ENCODE measurements at places on chromosomes 1 and 21.

GRCh38 chr1:32208469-32208868 is 420 bp upstream of the DCDC2B start:
- DNase-seq = no peak

DNA sequence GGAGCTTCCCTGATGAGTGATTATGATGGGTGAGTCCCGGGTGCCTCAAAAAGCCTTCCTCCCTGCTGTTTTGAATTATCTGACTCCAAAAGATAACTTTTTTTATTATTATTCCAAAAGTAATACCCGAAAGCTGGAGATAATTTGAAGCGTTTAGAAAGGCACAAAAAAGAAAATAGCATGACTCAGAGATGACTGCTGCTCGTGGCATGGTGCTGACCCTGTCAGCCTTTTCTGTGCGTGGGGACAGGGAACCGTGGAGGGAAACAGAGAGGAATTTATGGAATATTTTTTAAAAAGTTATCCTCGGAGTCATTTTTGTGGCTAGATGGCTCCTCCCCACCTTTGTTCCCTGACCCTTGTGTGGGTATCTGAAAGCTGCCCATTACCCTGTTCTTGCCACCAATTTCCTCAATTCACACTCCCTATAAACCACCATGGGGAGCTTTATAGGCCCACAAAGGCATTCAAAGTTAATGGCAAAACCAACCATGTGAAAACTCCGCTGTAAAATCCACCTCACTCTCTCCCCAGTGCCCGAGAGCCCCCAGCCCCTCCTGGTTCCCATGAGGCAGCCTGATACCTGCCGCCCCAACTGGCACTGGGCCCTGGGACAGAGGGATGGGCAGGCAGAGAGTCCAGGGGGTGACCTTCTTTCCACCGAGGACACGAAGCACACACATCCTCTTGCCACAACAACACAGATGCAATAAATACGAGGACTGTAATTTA is 37.5 kb downstream of the IGSF21 start:
- peak; percentile 34 for DNase-seq

DNA sequence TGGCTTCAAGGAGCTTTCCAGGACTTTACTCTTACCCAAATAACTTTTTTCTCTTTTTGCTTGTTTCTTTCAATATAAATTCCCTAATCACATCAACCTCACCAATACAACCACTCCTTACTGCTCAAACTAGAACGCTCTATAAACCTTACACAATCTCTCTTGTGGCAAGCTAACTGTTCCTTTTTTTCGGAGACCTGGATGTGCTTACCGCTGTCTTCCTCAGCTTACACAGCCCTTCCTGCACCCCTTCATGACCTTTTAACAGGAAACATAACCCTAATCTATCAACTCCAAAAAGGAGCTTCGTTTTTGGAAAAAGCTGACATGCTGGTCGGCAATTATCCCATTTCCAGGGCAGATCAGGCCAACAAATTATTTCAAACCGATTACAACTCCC is 24.1 kb upstream of the SLC2A5 start:
- DNase-seq = no peak

DNA sequence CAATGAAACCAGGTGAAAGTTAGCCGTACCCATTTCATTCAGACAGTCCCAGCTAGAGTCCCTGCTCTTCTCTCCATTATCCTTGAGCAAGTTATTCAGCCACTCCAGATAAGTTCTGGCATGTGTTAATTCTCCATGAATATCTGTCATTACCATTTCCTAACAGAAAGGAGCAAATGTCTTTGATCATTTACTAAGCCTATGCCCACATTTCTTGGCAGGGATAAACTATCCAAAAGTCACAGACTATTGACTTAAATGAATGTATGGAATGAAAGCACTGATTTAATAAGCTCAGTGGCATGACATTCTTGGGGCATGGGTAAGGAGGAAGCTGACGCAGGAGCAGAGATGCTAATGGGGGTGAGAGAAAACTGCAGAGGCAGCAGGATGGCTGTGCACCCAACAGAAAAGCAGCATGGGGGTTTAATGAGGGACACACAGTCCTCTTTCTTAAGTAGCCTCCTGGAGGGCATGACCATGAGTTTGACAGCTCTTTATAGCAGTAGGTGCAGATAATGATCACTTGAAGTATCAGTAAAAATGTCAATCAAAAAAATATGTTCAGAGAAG is 17.6 kb upstream of the DHCR24 start:
- DNase-seq = peak; percentile 89

DNA sequence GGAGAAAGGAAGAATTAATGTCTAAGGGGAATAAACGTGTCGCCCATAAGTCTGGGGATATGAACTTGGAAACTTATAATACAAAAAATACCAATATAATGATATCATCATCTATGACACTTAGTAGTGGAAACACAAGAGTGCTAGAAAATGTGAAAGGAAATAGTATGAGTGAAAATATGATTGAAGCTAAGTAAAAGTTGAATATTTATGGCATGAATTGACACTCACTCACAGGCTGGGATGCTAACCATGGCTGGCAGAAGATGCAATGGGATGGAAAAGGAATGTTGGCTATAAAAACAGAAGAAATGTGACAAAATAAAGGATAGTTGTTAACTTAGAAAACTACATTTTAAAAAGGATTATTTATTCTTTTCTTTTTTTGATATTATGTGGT is 120.1 kb downstream of the XPR1 start:
- peak; percentile 42 for DNase-seq

GRCh38 chr1:194717334-194717733 is 1530.9 kb upstream of the B3GALT2 start:
- peak; percentile 9 for DNase-seq

Data from fibroblast of upper back skin (primary cell).